ENCODE measurements at places on chromosomes 7 and 10. TPM values are rescaled to one million over a fixed set of nuclear protein-coding genes. Genes with fewer than 3 reads are reported as not detected.

The CDHR1 gene
- 0.35 TPM for total RNA-seq

The ENTPD1 gene
- 64.6 TPM for total RNA-seq

The CAMK1D gene
- 17.1 TPM for total RNA-seq

The FBXL13 gene
- 3.0 TPM for total RNA-seq

The NEUROD6 gene
- total RNA-seq, result not detected

The RBP3 gene
- not detected for total RNA-seq

The BAMBI gene
- 12.9 TPM for total RNA-seq

The CSTF2T gene
- total RNA-seq, result 15.3 TPM

The TBXAS1 gene
- total RNA-seq, result 65.4 TPM

The CADPS2 gene
- total RNA-seq, result 46.1 TPM

The CALML5 gene
- total RNA-seq, result not detected

The TMEM139 gene
- 25.1 TPM for total RNA-seq

The ACTL6B gene
- total RNA-seq, result not detected

The HYAL4 gene
- not detected for total RNA-seq

The PDE6C gene
- not detected for total RNA-seq

The ANKRD61 gene
- not detected for total RNA-seq

The R3HCC1L gene
- 13.7 TPM for total RNA-seq

The ADIRF gene
- 155 TPM for total RNA-seq

The RBP4 gene
- total RNA-seq, result 18.6 TPM

The PPP1R9A gene
- 30.6 TPM for total RNA-seq

The PKD2L1 gene
- 2.1 TPM for total RNA-seq

The GIMAP4 gene
- total RNA-seq, result 83.3 TPM

The PDE1C gene
- total RNA-seq, result 13.0 TPM

The CHN2 gene
- total RNA-seq, result 14.4 TPM

The OR13A1 gene
- not detected for total RNA-seq

The ANKRD22 gene
- total RNA-seq, result 2.3 TPM

The PNLIPRP2 gene
- total RNA-seq, result not detected

The TMEM236 gene
- total RNA-seq, result 5.0 TPM

The CPA2 gene
- not detected for total RNA-seq

The CDK6 gene
- 22.4 TPM for total RNA-seq
